ENCODE measurements at places on chromosomes 12 and 14.

DNA sequence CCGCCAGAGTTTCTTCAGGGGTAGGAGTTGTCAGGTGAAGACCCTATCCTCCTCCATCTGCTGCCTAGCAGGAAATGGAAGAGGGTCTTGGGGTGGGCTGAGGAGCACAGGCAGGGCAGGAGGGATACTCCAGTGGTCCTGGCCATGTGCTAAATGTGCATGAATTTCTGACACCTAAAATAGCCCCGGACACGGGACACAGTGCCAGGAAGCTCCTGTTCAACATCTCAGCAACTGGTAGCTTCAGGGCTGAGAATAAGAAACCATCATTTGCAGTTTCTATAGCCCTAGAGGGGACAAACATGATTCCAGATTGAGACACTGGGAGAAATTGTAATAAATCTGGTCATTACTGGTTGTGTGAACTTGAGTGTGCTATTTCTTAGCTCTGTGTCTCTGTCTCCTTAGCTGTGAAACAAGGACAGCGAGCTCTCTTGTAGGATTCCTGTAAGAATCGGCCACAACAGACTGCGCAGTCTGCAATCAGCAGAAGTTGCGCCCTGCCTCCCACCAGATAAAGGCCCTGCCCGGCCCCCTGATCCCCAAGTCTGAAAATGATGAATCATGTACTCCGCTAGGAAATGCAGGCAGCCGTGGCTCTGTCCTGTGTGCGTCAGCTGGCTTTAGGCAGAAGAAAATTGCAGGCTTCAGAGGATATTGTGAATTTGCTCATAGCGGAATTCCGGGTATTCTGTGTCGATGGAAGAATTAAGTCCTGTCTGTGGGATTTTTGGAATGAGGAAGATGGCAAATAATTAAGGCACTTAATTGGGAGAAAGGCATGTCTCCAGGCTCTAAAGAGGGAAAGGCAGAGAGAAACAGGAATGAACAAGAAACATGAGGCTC lies 35.2 kb upstream of the MEG3 start:
- DNase-seq, result no peak

DNA sequence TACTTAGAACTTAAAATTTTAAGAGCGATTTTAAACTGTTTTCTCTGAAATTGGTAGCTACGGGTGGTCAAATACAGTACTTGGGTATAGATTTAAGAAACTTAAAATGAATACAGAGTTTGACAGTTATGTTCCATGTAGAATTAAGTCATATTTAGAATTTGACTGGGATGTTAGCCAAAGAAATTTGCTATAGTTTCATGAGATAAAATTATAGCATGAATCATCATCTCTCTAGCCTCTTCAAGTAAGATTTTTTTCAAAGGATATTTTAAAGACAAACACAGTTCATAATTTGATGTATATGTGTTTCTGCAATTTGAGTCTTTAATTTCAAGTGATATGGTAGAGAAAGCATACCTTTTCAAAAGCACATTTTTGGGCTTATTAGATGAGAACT lies 41.0 kb downstream of the ZCRB1 start:
- DNase-seq, result no peak

DNA sequence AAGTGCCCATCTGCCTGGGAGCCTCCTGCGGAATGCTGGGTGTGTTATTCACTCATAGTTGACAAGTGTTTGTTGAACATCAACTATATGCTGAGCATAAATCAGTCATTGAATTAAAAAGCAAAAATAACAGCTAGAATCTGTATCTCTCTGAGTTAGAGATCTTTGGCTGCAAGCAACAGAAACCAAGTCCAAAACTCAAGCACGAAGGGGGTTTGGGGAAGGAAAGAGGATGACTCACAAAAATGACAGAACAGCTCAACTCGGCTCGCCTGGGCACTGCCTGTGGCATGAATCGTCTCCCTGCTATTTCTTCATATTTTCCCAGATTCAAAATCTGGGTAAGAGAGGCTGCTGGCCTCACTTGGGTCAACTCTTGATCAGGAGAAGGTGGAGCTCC lies 72.6 kb upstream of the NCOR2 start:
- DNase-seq, result no peak

- DNase-seq, result no peak
Measured at GRCh38 chr12:29499235-29499634, 1.7 kb upstream of the OVCH1 start.

GRCh38 chr12:51077930-51078329 lies 5.5 kb downstream of the CSRNP2 start:
- no peak for DNase-seq
